ENCODE measurements at places on chromosomes 5 and 9.
A peak's percentile ranks its signal among the peaks of the same experiment; 100 is the strongest.

GRCh38 chr9:17863213-17863883 lies 284.5 kb downstream of the SH3GL2 start:
- no peaks in the 10 kb centered on the region for H3K36me3 ChIP-seq
- no peaks in the 10 kb centered on the region for H3K4me1 ChIP-seq
- no peak for DNase-seq
- no peaks in the 10 kb centered on the region for H3K27me3 ChIP-seq

DNA sequence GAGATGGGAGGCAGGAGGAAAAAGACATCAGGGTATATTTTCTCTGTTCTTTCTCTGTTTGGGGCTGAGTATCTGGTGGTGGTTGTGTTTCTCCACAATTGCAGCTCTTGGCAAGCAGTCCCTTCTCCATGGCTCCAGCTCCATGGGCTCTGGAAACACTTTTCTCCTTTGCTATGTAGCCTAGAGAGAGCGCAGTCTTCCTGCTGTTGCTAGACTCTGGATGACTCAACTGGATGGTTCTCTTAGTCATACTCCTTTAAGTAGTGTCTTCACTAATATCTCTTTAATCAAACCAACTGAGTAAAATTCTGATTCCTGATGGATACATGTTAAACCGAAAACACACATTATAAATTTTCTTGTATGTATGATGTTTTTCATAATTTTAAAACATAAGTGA lies 3.3 kb upstream of the PLGRKT start:
- H3K4me3 ChIP-seq: no peak overlapping the region
- peaks cover 54% of the 10 kb centered on the region for H3K4me1 ChIP-seq
- peaks cover 7% of the 10 kb centered on the region for H3K36me3 ChIP-seq
- peak overlapping the region; percentile 29 for H3K27ac ChIP-seq
- DNase-seq: no peak

- no peak for DNase-seq
- no peak overlapping the region for H3K4me3 ChIP-seq
- H3K27me3 ChIP-seq: no peaks in the 10 kb centered on the region
- H3K27ac ChIP-seq: no peak overlapping the region
- peaks cover 32% of the 10 kb centered on the region for H3K4me1 ChIP-seq
- peaks cover 3% of the 10 kb centered on the region for H3K36me3 ChIP-seq
These were observed 1.5 kb upstream of the NSMF start for GRCh38 chr9:137460363-137461315.

GRCh38 chr9:5719100-5719926 lies 90.4 kb downstream of the RIC1 start:
- DNase-seq: no peak
- no peaks in the 10 kb centered on the region for H3K27me3 ChIP-seq
- peaks cover 72% of the 10 kb centered on the region for H3K36me3 ChIP-seq
- H3K27ac ChIP-seq: no peak overlapping the region
- H3K4me1 ChIP-seq: no peaks in the 10 kb centered on the region

- DNase-seq: no peak
- H3K27me3 ChIP-seq: no peaks in the 10 kb centered on the region
- H3K4me3 ChIP-seq: no peak overlapping the region
- H3K4me1 ChIP-seq: peaks cover 12% of the 10 kb centered on the region
- H3K36me3 ChIP-seq: no peaks in the 10 kb centered on the region
These were observed 170.4 kb downstream of the TTC39B start for GRCh38 chr9:15136646-15137045.

DNA sequence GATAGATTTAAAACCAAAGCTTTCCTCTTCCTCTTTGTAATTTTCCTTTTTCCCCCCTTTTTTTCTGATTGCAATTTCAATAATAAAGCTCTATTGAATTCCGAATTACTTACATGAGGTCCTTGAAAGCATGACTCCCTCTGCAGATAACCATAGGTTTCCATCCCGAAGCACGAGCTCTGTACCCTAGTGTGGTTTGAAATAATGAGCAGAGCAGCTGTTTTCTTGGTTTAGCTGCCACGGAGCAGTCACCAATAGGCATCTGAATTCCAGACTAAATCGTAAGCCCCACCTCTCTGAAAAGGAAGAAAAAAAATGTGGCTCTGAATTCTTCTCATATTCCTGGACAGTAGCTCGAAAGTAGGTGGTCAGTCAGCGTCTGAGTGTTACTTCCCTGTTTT lies 18.5 kb upstream of the GNE start:
- H3K4me3 ChIP-seq: no peak overlapping the region
- H3K36me3 ChIP-seq: no peaks in the 10 kb centered on the region
- H3K27me3 ChIP-seq: no peaks in the 10 kb centered on the region
- DNase-seq: no peak
- no peak overlapping the region for H3K27ac ChIP-seq

- H3K27me3 ChIP-seq: no peaks in the 10 kb centered on the region
- no peak for DNase-seq
These were observed 506.6 kb downstream of the BNC2 start for GRCh38 chr9:16363916-16364315.

GRCh38 chr9:33430942-33431341 lies 16.5 kb downstream of the AQP3 start:
- no peak overlapping the region for H3K27ac ChIP-seq
- no peaks in the 10 kb centered on the region for H3K27me3 ChIP-seq
- H3K36me3 ChIP-seq: no peaks in the 10 kb centered on the region
- peaks cover 20% of the 10 kb centered on the region for H3K4me1 ChIP-seq

GRCh38 chr5:148569948-148570347 lies 84.4 kb downstream of the HTR4 start:
- peaks cover 10% of the 10 kb centered on the region for H3K27me3 ChIP-seq
- H3K4me1 ChIP-seq: no peaks in the 10 kb centered on the region
- no peak overlapping the region for H3K4me3 ChIP-seq
- H3K36me3 ChIP-seq: no peaks in the 10 kb centered on the region
- DNase-seq: no peak

DNA sequence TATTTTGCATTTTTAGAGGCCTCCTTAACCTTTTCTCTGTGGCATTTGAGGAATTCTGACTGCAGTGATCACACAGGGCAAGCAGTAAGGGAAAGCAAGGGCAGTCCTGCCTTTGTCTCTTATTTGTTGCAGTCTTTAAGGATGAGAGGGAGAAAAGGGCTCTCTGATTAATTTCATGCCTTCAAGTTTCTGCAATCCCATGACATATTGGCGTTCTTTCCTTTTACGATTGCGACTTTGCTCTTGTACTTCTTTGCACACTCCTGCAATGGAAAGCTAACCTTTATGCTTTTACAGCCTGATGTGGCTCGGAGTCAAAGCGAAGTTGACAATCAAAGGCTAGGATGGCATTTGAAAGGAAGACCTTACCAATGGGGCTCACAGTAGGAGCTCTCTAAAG lies 698.4 kb downstream of the DNAH5 start:
- no peak overlapping the region for H3K27ac ChIP-seq
- no peaks in the 10 kb centered on the region for H3K4me1 ChIP-seq
- no peaks in the 10 kb centered on the region for H3K36me3 ChIP-seq
- DNase-seq: no peak
- H3K27me3 ChIP-seq: no peaks in the 10 kb centered on the region

GRCh38 chr5:3011764-3012017 lies 260.2 kb upstream of the IRX2 start:
- no peak overlapping the region for H3K4me3 ChIP-seq
- no peaks in the 10 kb centered on the region for H3K27me3 ChIP-seq
- H3K36me3 ChIP-seq: no peaks in the 10 kb centered on the region
- H3K4me1 ChIP-seq: no peaks in the 10 kb centered on the region
- DNase-seq: no peak
- no peak overlapping the region for H3K27ac ChIP-seq

- no peak for DNase-seq
- H3K27ac ChIP-seq: no peak overlapping the region
- no peaks in the 10 kb centered on the region for H3K27me3 ChIP-seq
- H3K4me1 ChIP-seq: no peaks in the 10 kb centered on the region
- H3K36me3 ChIP-seq: no peaks in the 10 kb centered on the region
These were observed 360.3 kb downstream of the LRRC70 start for GRCh38 chr5:62938927-62939326.

DNA sequence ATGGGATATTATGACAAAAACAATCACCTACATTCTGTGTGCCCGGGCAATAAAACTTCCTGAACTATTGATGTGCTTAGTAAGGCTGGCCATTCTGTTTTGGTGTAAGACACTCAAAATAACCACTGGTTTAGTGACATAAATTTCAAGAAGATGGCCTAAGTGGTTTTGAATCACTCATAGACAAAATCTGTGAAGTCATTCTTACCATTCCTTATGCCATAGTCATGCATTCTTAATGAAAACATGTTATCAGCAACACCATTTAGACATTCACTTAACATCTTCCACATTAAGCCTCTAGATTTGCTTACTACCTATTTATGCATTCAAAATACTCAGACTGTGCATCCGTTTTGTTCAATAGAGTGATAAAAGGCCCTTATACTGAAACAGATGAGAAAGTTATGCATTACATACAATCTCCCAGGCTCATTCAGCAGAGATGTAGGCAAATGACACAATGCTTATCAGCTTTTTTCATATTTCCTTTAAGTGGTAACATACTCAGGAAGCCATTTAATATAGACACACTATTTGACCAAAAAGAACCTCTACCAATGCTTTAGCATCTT lies 848.8 kb upstream of the DMAC1 start:
- H3K36me3 ChIP-seq: no peaks in the 10 kb centered on the region
- H3K4me3 ChIP-seq: no peak overlapping the region
- no peak for DNase-seq
- no peak overlapping the region for H3K27ac ChIP-seq

GRCh38 chr5:139810341-139811273 lies 15.0 kb downstream of the PSD2 start:
- DNase-seq: no peak
- H3K4me1 ChIP-seq: no peaks in the 10 kb centered on the region
- no peak overlapping the region for H3K4me3 ChIP-seq
- peaks cover 1% of the 10 kb centered on the region for H3K27me3 ChIP-seq
- H3K36me3 ChIP-seq: no peaks in the 10 kb centered on the region

Data from activated CD4-positive, alpha-beta memory T cell treated with anti-CD3 and anti-CD28 coated beads, Interleukin-2, amount 10 ng/mL, durations not matched to agents 7 days and 5 days (primary cell).